Stimulated activated CD4-positive, alpha-beta T cell treated with anti-CD3 and anti-CD28 coated beads, Interleukin-1b, Interleukin-23, amount 100 ng/mL, for 48 hours (primary cell): ENCODE measurements at places on chromosomes 1 and 21.

DNA sequence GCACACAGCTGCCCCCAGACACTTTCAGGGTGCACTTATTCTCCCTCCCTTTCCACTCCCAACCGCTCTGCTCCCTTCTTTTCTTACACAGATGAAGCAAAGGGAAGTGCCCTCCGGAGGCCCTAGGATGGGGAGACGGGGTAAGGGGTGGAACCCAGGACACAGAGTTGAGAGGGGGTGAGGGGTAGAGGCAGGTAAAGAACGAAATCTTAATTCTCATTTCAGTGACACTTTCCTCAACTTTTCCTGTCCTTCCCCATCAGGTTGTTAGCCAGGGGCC is 12.8 kb downstream of the PLEKHO1 start:
- DNase-seq, result no peak

GRCh38 chr1:147752511-147752910 is 7.9 kb downstream of the GJA5 start:
- DNase-seq, result no peak

DNA sequence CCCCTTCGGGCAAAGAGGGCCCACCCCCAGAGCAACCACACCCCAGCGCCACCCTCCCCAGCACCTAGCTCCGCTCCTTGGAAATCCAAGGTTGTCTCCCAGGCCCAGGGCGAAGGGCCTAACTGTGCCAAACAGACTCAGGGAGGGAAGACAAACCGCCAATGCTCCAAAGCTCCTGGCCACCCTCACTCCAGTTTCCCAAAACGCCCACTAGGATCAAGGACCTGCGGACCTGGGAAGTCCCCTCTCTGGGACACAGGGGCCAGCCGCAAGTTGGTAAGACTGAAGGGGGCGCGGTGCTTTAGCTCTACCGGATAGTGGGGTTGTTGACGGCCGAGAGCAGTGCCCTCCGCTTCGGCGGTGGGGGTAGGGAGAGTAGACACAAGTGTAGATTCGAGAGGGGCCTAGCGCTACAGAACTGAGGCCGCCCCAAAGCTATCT is 581 bp downstream of the IRF6 start:
- DNase-seq, result no peak

GRCh38 chr1:206723462-206723804 is 38.7 kb downstream of the MAPKAPK2 start:
- DNase-seq, result no peak

GRCh38 chr21:45502600-45502999 is 39.6 kb downstream of the SLC19A1 start:
- DNase-seq, result no peak

DNA sequence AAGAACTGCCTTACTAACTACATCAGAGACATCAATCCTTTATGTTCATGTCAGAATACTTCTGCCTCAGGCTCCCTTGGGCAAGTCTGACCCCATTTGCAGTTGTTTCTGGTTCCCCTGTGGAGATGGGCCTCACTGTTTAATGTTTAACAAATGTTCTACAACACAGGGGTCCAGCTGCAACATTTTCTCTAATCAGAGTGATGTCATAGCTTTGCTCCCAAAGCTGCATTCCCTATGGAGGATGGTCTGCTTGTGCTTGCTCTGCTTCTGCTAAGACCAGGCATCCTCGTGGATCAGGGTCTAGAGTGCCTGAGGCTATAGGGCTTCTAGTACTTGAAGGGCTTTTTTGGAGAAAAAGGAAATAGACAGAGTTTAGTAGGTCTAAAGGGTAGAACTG is 1071.2 kb downstream of the TTLL7 start:
- DNase-seq, result no peak

DNA sequence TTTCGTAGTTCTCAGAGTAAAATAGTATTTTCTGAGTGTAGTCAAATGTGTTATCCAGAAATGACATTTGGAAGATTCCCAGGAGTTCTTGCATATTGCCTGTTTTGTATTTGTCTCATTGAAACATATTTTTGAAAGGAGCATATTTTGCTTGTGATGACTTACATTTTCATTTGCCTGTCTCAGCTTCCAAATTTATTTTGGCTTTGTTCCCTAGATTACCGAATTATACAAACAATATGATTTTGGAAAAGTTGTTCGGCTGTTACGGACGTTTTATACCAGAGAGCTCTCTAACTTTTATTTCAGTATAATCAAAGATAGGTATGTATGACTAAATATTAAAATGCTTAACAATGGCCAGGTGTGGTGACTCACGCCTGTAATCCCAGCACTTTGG is 46.0 kb downstream of the IARS2 start:
- DNase-seq, result no peak

DNA sequence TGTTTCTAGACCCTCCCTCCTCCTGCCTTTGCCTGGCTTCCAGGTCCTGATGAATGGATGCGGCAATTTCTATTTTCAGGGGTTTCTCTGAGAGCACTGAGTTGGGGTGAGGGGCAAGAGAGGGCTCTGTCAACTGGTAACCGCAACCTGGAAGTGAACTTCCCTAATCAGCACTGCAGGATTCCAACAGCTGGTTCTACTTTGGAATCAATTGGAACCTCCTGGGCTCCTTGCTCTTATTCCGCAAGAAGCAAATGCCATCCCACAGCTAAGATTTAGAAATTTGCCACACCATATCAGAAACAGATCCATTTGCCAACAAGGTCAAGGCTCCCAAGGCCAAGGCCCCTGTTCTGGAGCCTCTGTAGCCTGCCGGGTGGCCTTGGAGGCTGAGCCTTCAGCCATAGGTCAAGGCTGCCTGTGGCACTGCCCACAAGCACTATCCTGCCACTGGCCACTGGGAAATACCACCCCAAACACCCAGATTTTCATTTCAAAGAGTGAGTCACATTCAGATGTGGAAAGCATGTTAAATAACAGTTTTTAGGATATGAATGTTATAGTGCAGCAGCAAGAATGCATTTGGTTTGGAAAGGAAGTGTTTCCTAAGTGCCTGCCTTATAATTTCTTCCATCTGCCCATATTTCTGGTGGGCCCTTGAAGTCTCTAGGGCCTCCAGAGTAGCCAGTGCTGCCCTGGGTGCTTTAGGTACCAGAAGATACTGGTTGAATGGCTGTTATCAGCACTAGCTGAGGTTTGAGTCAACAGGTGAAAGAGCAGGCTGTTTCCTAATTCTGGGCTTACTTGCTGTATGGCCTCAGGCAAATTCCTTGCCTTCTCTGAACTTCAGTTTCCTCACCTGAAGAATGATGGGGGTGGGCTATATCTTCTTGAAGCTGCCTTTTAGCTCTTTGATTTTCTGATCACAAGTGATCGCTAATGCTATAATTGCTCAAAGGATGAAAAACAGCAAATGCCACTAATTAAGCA is 56.3 kb upstream of the JUN start:
- no peak for DNase-seq

GRCh38 chr1:93440706-93441105 is 7.2 kb upstream of the FNBP1L start:
- no peak for DNase-seq

DNA sequence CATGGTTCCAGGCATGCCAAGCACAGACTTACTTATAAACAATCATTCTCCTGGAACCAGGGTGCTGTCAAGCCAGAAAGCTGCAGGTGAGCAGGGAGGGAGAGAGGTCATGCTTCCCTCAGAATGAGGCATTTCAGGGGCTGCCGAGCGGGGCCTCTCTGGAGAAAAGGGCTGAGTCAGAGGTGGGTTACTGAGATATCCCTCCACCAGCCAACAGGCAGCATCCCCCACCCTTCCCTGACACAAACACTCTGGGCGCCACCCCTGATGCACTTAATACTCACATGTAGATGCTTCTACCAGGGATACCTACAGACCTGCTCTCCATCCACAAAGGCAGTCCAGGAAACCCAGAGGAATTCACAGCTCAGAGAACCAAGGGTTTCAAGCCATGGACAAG is 13.1 kb downstream of the STK40 start:
- no peak for DNase-seq
